ENCODE measurements at places on chromosomes 2 and 18. TPM values are rescaled to one million over a fixed set of nuclear protein-coding genes. Genes with fewer than 3 reads are reported as not detected.
A peak's percentile ranks its signal among the peaks of the same experiment; 100 is the strongest.

GRCh38 chr2:27174638-27175037 lies 25.8 kb downstream of the TCF23 start:
- no peak for DNase-seq

- no peak for DNase-seq
Observed at GRCh38 chr18:39839782-39840181, 2115.3 kb upstream of the PIK3C3 start.

- DNase-seq: peak; percentile 59
Observed at GRCh38 chr2:195498176-195498575, 158.8 kb upstream of the SLC39A10 start.

GRCh38 chr2:75041731-75042600 lies 83.5 kb downstream of the POLE4 start:
- no peak for DNase-seq

- no peak for DNase-seq
Observed at GRCh38 chr2:177893880-177894279, 178.7 kb downstream of the PDE11A start.

- DNase-seq: no peak
Observed at GRCh38 chr2:15749460-15750432, 158.1 kb downstream of the DDX1 start.

The DLX1 gene
- polyA plus RNA-seq: not detected

DNA sequence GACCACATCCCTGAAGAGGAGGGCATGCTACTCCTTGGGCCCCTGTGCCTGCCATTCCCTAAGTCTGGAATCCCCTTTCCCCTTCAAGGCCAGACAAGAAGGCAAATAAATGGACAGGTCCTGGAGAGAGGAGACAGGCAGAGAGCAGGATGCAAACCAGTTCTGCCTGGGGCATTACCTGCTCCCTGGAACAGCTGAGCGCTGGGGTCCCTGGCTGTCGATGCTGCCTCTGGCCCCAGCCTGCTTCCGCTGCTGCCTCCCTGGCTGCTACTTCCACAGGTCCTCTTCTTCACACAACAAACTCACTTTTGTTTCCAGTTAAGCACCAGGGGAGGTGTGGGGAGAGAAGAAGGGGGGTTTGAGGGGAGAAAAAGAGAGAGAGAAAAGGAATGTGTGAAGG lies 53.1 kb downstream of the SLC4A5 start:
- no peak for DNase-seq

- DNase-seq: no peak
Observed at GRCh38 chr2:26193578-26194231, 20.8 kb downstream of the GAREM2 start.

The EPG5 gene
- polyA plus RNA-seq: 15.9 TPM

DNA sequence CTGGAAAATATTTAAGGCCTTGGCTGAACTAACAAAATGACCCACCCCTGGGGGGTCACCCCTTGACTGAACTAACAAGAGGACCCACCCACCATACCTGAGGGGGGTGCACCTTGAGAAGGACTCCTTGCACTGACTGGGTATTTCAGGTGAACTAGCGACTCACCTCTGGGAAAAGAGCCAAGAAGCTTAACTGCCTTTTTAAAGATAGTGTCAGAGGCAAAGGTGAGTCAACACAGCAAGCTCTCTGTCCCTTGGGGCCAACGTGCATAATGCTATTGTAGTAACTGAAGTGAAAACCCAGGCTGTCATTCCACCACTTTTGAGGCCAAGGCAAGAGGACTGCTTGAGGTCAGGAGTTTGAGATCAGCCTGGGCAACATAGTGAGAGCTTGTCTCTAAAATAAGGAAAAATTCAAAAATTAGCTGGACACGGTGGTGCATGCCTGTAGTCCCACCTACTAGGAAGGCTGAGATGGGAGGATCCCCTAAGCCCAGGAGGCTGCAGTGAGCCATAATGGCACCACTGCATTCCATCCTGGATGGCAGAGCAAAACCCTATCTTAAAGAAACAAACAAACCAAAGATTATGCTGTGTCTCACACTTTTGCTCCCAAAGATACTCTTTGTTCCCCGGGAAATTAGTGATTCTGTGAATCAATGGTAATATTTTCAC lies 36.4 kb upstream of the ZCCHC2 start:
- DNase-seq: no peak

DNA sequence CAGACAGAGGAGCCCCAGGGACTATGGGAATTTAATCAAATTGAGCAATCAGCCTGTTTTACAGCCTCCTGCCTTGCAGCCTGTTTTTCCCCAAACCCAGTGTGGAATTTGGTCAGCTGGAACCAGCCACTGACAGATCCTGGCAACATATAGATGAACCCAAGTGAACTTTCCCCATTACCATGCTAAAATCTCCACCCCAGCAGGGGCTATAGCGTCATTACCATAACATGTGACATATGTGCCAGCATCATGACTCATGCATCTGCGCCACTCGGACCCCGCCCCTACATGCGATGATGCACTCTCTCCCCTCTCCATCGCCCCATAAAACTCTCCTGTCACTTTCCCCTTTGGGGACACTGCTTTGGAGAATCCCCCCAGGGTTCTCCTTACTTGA lies 17.3 kb upstream of the FEZ2 start:
- DNase-seq: peak; percentile 10

DNA sequence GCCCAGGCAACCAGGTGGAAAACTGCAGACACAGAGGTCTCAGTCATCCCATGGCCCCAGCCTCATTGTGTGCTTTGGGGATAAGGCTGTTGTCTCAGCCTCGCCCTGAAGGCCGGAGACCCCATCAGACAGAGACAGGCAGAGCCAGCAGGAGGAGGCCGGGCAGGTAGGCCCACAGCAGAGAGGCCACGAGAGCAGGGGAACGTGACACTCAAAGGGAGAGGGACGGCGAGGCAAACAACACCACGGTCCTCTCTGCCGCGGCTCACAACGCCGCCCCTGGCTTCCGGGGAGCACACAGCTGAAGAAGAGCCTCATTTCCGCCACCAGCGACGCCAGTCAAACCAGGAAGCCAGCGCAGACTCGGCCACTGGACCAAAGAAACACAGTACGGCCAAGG lies 103.3 kb downstream of the ZNF516 start:
- no peak for DNase-seq

DNA sequence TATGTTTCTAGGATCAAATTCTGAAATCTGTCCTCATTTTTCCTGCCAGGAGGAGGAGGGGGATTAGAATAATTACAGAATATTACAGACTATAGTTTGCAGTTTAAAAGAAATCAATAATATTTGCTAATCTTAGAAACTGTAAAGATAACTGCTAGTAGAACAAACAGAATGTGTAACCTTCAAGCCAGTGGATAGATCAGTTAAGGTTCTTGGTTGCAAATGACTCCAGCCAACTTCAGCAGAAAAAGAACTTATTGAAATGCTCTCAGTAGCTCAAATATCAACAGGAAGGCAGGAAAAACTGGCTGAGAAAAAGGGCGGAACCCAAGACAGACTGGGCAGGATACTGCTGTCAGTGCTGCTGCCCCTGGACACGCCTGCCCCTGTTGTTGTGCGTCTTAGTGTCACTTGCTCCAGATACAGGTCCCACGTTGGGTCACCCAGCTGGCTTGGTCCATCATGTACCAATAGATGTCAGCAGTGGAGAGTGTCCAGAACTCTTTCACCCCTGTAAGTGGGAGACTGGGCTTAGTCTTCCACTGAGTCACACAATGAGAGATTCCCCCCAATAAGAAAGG lies 10.2 kb downstream of the NMUR1 start:
- no peak for DNase-seq

GRCh38 chr2:212384027-212384426 lies 154.6 kb downstream of the ERBB4 start:
- DNase-seq: no peak

The SEPTIN10 gene
- polyA plus RNA-seq: 6.8 TPM

The SLC5A7 gene
- polyA plus RNA-seq: not detected

The ACAA2 gene
- 20.8 TPM for polyA plus RNA-seq

The RSAD2 gene
- polyA plus RNA-seq: 6.0 TPM

GRCh38 chr18:70036771-70037347 lies 89.2 kb upstream of the CD226 start:
- DNase-seq: no peak

GRCh38 chr2:236676136-236676873 lies 106.7 kb downstream of the ACKR3 start:
- no peak for DNase-seq

DNA sequence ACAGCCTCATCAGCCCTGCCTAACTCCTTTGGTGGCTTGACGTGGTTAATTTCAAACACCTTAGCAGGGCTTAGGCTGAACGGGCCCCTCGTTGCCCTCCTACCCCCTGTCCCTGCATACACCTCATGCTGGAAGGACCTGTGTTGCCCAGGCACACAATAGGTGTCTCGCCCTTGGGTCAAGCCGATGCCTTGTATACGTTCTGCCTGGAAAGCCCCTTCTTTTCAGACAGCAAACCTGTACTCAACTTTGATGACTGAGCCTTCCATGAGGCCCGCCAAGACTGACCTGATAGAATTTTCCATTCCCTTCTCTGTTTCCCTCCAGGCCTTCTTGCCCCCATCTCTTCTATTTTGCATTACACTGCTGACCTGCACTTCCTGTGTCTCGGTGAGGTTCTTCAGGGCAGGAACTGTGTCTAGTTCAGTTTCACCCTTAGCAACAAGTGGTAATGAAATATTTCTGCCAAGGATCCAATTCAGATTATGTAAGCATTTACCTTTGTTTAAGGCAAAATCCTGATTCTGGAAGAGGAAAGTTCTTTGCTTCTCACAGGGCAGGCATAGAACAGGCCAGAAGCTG lies 7.9 kb downstream of the GREB1 start:
- DNase-seq: no peak

The CPSF3 gene
- polyA plus RNA-seq: 26.6 TPM

- no peak for DNase-seq
Observed at GRCh38 chr2:64763126-64763525, 109.4 kb upstream of the SERTAD2 start.

GRCh38 chr18:9594823-9595596 lies 19.3 kb downstream of the PPP4R1 start:
- DNase-seq: no peak

DNA sequence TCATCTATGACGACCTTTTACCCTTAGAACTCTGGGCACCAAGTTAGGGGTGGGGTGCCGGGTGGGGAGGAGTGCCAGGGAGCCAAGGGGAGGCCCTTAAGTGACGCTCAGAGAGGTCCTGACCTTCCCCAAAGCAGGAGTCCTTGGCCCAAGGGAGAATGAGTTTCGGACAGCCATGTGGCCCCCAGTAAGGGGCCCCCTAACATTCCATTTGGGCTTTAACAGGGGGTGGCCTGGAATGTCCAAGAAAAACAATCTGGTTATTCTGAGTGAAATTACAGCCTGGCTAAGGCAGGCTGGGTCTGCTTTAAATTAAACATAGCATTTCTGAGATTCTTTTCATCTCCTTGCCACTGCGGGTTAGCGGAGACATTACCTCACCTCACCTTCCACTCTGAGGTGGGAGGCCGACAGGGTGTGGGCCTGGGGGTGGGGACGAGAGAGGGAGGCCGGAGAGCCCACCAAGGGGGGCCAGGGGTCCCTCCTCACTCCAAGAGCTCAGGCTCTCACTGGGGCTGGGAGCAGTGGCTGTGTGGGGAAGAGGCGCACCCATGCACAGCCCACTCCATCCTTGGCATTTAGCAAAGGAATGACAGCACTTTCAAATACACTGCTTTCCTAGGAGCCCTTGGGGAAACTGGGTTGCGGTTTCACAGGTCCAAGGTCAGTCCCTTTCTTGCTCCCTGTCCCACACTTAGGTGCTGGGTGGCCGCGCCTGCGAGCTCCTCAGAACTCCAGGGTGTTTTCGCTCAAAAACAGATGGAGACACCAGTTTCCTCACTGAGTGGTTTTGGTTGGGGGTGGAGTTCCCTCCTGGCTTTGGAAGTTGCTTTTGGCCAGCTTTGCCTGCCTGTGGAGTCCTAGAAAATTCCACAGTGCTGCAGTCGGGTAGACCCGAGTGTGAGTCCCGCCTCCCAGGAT lies 107.4 kb downstream of the POLR1A start:
- no peak for DNase-seq

The MXD1 gene
- 122 TPM for polyA plus RNA-seq

DNA sequence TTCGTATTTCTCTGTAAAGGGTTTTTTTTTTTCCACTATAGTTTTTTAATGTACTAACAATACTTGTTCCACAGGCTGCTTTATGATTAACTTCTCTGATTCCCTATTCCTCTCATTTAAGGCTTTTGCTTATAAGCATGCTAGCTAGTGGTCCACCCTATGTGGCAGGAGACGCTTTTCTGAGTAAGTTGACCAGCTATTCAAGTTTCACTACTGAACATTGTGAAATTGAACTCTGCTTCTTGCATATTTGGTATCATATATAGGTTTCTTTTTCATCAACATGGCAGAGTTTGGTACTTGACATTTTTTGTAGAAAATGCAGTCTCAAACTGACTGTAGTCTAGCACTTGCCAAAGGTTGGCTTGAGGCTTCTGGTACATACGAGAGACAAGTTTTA lies 74.2 kb downstream of the OTX1 start:
- no peak for DNase-seq

The DYNAP gene
- not detected for polyA plus RNA-seq

DNA sequence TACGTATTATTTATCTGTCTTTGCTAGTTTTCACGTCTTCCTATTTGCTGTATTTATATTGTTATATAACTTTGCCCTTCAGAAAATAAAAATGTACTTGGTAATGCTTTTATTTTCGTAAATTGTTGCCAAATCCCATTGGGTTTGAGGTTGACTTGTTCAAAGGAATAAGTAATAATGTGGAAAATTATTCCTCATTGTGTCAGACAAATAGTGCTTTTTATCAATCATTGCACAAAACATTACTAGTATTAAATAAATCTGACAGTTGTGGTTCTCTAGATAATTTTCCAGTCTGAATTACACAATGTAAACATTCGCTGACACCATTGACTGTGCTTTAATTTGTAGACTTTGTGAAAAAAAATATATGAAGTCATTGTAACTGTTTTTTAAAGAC lies 798.3 kb upstream of the TMEFF2 start:
- no peak for DNase-seq

DNA sequence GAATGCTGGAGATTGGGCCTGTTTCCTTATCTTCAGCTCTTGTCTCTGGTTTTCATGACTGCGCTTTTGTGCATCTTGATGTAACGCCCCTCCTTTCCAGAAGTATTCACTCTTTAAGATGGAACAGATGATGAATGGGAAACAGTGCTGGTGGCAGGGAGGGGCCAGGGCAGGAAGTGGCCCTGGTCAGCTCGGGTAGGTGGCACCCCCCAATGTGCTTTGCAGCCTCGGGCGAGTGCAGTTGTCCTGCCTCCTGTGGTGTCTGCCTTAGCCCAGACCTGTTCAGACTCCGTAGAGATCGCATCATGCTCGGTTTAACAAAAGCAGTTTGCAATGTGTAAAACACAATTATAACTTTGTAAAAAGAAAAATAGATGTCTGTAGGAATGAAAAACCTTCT lies 17.0 kb upstream of the MGAT4A start:
- DNase-seq: no peak

Data from CD14-positive monocyte (primary cell).